Right lobe of liver (tissue), 6 donors: ENCODE measurements at places on chromosomes 6 and 20. TPM values are rescaled to one million over a fixed set of nuclear protein-coding genes. Genes with fewer than 3 reads are reported as not detected.

Gene GABRR1
- total RNA-seq, result not detected

- H3K27ac ChIP-seq, result no peak overlapping the region
- H3K27me3 ChIP-seq, result no peaks in the 10 kb centered on the region
- no peaks in the 10 kb centered on the region for H3K4me1 ChIP-seq
- no peak overlapping the region for H3K4me3 ChIP-seq
Measured at GRCh38 chr6:169881976-169882375, 130.6 kb downstream of the ERMARD start.

Gene NNAT
- total RNA-seq, result not detected

DNA sequence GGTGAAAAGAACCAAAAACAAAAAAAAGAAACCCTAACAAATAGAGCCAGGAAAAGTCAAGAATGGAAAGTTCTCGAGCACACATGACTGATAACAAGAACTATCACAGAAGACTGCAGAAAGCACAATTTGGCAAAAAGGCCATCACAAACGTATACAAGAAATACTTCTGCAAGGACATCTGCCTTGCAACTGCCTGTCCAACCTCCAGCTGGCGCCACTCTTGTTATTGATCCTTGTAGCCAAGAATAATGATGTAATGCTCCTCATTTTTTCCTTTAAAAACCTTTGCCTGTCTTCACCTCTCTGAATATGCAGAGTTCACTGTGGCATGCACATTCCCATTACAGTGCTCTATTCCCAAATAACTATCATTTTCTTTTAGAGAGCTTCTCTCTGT, 87.9 kb upstream of the BMP5 start:
- no peak for DNase-seq
- H3K4me3 ChIP-seq, result no peak overlapping the region
- H3K27ac ChIP-seq, result no peak overlapping the region
- no peaks in the 10 kb centered on the region for H3K36me3 ChIP-seq
- H3K4me1 ChIP-seq, result no peaks in the 10 kb centered on the region

GRCh38 chr6:69624944-69625343, 171.9 kb downstream of the LMBRD1 start:
- no peak overlapping the region for H3K4me3 ChIP-seq
- no peaks in the 10 kb centered on the region for H3K36me3 ChIP-seq
- no peaks in the 10 kb centered on the region for H3K27me3 ChIP-seq
- no peak overlapping the region for H3K27ac ChIP-seq
- DNase-seq, result no peak
- H3K4me1 ChIP-seq, result no peaks in the 10 kb centered on the region

DNA sequence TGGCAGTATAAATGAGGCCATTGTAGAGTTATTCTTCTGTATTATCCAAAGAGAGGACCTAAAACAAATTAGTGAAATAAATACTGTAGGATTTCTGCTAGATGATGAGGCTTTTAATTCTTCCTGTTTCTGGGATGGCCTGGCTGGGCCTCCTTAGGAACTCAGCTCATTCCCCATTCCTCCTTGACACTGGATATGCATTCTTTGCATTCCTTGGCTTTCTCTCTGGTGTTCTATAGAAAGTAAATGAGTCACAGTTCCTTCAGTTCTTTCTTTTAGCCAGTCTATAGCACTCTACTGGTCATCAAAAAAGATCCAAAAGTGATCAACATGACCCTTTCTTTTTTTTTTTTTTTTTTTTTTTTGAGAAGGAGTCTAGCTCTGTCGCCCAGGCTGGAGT, 8.6 kb downstream of the OR10C1 start:
- H3K4me3 ChIP-seq, result no peak overlapping the region
- no peak for DNase-seq
- no peaks in the 10 kb centered on the region for H3K27me3 ChIP-seq
